ENCODE measurements at places on chromosomes 11 and 22.

DNA sequence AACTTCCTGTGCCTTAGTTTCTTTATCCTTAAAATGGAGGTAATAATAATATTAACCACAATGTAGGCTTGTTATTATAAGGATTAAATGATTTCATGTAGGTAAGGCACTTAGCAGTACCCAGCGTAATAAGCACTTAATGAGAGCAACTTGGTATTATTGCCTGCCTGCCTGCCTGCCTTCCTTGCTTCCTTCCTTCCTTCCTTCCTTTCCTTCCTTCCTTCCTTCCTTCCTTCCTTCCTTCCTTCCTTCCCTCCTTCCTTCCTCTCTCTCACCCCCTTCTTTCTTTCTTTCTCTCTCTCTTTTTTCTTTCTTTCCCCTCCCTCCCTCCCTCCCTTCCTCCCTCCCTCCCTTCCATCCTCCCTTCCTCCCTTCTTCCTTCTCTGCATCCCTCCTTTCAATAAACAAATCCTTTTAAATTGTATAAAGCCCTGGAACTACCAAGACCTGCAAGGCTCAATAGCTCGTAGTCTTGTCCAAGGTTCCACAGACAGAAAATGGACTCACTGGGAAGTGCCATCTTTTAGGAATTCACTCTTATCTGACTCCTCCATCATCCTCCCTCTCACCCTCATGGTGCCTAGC is 20.7 kb upstream of the TIMP3 start:
- DNase-seq, result no peak

GRCh38 chr11:115778928-115779650 is 274.9 kb upstream of the CADM1 start:
- DNase-seq, result no peak

- no peak for DNase-seq
Measured at GRCh38 chr11:126310992-126311310, 7.1 kb downstream of the DCPS start.

DNA sequence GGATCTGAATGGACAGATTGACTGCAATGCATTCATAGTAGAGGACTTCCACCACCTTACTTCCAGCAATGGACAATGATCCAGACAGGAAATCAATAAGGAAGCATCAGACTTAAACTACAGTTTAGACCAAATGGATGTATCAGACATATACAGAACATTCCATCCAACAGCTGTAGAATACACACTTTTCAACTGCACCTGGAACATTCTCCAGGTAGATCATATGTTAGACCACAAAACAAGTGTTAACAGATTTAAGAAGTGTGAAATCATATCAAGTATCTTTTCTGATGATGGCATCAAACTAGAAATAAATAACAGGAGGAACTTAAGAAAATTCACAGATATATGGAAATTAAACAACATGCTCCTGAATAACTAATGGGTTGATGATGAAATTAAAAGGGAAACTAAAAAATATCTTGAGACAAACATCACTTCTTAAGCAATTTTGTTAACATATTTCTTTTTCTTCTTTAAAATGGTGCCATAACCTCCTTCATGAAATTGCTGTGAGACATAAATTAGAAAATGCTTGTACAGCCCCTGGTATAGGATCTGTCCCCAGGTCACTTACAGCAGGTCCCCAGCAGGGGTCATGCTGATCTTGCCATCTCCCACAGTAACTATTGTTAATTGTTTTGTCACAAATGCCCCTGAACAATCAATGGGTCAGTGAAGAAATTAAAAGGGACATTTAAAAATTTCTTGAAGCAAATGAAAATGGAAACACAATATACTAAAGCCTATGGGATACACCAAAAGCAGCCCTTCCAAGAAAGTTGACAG is 100.0 kb upstream of the OR4B1 start:
- DNase-seq, result peak; percentile 22

DNA sequence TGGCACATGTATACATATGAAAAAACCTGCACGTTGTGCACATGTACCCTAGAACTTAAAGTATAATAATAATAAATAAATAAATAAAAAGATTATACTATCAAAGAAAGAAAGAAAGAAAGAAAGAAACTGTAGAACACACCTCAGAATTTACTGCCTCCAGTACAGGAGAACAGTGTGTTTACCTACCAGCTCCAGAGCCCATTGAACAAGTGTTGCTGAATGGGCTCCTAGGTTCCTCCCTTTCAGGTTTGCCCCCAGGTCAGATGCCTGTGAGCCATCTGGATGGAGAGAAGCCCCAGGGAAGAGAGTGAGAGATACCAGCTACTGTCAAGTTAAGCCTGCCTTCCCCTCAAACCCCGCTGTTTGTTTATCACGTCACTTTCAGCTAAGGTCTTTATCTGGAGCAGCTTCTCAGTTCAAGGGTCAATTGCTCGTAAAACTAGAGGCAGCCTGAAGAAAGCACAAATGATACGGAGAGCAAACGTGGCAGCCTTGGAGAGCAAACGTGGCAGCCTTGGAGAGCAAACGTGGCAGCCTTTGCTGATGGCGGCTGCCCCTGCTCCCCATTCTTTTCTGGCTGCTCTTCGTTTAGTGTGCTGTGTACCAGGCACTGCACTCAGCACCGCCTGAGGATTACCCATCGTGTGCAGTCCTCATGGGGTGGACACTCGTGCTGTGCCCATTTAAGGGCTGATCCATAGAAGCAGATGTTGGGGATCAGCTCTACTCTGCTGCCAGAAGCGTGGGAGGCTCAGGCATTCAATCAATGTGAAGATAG is 111.7 kb downstream of the ADAMTS15 start:
- DNase-seq, result no peak

All from MM.1S (cell line).